Activated CD4-positive, alpha-beta T cell treated with anti-CD3 and anti-CD28 coated beads, Interleukin-2, amount 50 U/mL, for 48 hours (primary cell): ENCODE measurements at places on chromosomes 16 and 17.

DNA sequence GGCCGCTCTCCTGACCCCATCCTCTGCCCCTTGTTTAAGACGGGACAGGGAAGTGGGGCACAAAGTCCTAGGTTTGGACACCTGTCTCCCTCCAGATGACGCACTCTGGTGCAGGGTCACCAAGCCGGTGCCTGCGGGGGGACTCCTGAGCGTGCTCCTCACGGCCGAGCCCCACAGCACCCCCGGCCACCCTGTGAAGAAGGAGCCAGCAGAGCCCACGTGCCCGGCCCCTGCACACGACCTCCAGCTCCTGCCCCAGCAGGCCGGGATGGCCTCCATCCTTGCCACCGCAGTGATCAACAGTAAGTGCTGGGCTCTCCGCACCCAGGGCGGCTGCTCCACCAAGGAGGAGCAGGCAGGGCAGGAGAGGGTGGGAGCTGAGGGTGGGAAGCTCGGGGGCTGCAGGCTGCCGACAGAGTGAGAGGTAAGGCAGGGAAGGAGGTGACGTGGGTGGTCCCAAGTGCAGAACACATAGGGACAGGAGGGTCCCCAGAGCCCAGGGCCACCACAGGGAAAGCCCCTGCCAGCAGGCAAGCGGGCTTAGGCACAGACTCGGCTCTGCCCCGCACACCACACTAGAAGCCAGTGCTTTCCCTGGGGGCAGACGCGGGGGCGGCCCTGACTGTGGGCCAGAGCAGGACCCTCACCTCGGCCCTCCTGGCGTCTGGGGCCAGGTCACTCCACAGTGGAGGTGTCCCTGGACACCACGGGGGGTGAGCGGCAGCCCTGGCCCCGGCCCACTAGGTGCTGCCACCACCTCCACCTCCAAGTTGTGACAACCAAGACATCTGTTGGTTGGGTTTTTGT is 42.1 kb upstream of the ZC3H18 start:
- no peak for DNase-seq

DNA sequence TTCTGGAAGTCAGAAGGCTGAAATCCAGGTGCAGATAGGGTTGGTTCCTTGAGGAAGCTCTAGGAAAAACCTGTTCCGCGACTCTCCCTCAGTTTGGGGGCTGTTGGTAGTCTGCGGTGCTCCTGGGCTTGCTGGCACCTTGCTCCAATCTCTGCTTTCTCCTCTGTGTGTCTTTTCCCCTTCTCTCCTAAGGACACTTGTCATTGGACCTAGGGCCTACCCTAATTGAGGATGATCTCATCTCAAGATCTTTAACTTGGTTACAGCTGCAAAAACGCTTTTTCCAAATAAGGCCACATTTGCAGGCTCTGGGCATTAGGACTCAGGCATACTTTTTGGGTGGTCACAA is 12.9 kb upstream of the CACNG4 start:
- no peak for DNase-seq

DNA sequence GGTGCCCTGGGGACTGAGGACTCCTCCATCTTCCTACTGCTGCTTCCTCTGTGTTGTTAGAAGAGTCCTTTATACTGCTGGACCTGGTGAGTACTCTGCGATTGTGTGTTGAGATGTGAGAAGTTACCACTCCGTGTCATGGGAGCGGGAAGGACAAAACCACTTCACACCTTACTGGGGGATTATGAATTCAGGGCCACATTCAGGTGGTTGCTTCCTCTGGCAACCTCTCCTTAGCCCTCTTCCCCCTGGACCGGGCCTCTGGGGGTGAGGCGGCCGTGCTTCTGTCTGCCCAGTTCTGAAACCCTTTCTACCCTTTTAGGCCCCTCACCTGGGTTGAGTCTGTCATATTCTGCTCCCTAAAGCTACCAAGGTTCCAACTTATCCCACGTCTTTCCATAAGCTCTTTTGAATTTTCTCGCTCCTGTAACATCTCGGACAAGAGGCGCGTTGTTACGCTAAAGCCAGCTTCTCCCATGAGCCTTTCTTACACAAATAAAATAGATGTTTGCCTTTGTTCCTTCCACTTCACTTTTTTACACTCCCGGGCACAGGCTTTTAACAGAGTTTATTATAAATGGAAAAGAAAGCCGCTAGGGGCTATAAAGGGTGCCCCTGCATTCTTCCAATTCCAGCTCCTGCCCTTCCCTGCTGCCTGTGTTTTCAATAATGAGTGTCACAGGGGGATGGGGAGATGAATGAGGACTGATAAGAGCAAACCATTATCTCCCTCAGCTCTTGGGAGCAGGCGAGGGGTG is 20.7 kb upstream of the CDH13 start:
- no peak for DNase-seq

DNA sequence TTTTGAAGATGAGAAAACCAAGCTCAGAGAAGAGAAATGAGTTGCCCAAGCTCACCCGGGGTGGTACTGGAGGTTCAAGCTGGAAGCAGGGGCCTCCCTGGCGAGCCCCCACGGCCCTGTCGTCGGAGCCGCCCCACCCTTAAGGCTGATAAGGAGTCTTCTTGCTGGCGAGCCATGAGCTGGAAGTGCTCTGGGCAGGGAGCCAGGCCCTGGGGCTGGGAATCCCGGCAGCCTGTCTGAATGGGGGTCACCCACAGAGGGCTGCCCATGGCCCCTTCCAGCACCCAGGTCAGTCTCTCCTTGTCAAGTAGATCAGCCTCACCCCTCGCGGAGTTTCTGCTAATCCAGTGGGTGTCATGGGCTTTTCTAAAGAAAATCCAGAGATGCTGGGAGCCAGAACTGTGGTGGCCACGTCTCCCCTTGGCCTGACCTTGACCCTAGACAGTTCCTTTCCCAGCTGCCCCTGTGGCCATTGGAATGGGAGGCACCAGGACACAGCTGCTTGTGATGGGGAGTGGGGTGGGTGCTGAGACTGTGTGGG is 1.2 kb upstream of the P2RX1 start:
- DNase-seq, result no peak

- no peak for DNase-seq
These were observed 213.2 kb downstream of the C16orf78 start for GRCh38 chr16:49586466-49587450.

GRCh38 chr16:66026787-66027330 is 339.6 kb upstream of the CDH5 start:
- DNase-seq, result no peak

DNA sequence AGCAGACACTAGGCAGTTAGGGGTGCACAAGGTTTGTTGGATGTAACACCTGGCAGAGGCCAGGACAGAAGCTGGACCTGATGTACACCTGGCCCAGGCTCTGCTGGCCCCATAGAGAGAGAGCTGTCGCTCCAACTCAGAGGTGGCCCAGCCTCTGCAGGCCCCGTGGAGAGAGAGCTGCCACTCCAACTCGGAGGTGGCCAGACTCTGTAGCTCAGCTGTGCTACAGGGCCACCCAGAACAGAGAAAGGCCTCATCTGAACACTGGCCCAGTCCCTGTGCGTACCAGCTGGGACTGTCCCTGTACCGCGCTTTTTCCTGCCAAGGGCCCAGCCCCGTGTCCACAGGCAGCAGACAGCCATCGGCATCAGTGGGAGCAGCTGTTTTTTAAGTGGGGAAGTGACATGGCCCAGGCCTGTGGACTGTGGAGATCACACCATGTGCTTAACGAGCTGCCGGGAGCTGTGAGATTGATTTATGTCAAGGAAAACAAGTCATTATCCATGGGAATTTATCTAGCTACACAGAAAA is 176.4 kb upstream of the CHMP6 start:
- no peak for DNase-seq

DNA sequence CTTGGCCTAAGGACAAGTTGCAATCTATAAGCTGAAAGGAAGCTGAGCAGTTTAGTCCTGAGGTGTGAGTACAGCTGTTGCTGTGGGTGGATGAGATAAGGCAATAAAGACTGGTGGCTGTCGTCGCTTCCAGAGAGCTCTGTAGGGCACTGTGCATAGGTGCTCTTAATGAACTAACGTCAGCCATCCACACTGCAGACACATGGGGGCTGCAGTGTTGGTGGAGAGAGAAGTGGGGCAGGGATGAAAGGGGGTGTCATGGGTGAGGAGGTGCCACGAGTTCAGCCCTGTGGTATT is 139.9 kb upstream of the IRX3 start:
- no peak for DNase-seq

- DNase-seq, result peak; percentile 8
These were observed 34.4 kb downstream of the WWP2 start for GRCh38 chr16:69796285-69797118.

DNA sequence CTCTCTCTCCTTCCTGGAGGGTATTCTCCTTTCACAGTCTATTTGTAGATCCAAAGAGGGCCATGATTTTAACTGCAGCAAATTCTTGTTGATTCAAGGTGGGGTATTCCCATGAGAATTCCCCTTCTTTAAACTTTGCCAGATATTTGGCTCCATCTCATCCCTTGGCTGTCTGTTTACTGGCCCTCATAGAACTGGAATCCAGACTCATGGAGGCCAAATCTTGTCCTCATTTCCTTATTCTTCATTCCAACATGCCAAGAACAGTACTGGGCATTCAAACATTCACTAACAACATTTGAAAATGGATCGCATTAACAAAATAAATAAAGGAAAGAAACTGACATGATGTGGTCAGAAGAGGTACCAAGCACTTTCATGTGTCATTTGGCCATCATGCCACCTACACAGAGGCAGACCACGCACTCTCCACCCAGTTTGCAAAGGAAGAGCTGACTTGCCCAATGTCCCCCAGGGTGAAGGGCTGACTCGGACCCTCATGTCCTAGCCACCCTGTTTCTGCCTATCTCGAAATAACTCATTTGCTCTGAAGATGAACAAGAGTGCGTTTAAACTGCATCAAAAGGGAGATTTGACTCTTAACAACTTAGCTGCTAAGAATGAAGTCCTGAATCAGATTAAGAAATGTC is 23.1 kb upstream of the SLC35B1 start:
- no peak for DNase-seq

- DNase-seq, result no peak
These were observed 80.8 kb downstream of the OMG start for GRCh38 chr17:31216031-31216751.

GRCh38 chr17:71535321-71535720 is 585.5 kb upstream of the SOX9 start:
- DNase-seq, result no peak

DNA sequence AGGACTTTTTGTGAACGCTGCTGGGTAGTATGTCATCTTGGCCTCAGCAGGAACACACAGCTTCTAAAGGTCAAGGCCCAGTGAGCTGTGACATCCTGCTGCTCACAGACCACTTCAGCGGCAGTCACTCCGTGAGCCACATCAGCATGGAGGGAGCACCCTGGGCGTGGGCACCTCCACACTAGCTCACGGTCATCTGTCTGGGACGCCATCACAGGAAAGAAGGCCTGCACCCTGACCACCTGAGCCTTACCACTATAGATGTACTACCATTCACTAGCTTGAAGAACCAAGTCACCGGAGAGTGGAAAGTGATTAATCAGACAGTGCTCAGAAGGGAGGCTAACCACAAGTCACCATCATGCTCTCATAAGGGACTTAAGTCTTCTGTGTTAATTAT is 3.3 kb downstream of the AXIN1 start:
- no peak for DNase-seq

DNA sequence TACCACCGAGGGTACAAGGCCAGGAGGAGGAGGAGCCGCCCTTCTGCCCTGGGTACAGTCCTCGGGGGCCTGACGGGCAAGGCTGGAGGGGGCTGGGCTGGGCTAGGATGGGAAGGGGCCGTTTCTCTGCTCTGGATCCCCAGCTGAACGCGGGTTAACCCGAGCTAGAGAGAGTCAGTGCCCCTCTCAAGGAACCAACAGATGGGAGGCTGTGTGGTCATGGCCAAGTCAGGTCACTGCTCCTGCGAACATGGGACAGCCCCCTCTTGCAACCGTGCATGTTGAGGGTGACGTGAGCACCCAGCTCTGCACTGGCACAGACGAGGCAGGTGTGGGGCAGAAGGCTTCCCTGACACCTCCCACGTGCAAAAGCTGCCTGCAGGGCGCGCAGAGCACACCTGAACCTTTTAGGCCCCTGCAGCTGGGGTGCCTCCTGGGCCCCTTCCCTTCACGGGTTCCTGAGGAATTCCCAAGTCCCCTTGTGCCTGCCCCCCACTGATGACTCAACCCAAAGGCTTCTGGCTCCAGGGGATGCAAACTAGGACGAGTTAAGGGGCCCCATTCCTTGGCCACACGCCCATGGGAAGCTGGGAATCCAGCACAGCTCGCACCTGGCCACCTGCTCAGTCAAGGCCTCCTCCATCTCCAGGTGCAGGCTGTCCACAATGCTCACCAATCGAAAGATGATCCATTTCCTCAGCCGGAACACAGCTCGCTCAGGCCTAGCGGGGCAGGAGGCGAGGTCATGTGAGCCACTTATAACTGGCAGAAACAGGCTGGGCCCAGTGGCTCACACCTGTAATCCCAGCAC is 6.3 kb downstream of the MYBBP1A start:
- DNase-seq, result no peak

DNA sequence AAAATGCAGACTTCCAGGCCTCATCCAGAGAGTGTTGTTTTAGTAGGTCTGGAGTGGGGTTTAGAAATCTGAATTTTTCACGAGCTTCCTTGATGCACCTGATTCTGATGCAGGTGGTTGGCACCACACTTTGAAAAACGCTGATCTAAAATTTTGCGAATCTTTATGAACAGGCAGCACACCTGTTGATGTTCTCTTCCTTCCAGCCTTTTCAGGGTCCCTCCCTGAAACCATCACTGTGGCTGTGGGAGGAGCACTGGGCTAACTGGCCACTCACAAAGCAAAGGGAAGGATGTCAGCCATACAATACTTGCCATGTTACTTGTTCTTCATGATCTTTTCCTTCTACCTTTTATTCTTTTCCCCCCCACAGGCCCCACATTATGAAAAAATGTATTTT is 14.2 kb downstream of the LDAF1 start:
- DNase-seq, result no peak

- no peak for DNase-seq
These were observed 121.6 kb upstream of the HS3ST4 start for GRCh38 chr16:25570131-25570530.

DNA sequence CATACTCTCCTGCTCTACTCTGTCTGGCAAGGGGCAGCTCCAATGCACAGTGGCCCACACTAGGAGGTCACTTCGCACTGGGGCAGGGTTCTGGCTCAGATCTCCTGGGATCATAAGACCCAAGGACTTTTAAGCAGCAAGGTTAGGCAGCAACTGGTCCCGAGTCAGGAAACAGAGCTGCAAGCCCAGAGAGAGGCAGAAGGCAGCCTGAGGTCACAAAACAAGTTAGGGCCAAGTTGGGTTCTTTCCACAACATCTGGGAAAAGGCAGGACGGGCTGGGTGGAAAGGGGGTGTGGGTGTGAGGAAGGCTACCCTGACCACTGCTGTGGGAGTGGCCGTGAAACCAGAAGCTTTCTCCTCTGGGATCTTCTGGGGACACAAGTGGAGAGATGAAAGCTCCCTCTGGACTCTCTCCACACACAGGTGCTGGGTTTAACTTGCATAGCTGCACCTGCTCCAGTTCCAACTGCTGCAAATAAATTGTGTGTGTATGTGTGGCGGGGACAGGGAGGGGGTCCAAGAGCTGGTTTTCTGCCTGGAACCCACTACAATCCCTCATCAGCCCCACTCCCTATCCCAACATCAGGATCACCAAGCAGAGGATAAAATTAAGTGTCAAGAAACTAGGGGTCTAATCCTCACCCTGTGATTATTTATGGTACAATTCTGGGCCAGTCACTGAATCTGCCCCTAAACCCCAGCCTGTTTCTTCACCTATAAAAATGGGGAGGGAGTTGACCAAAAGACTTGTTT is 8.0 kb upstream of the TSPOAP1 start:
- peak; percentile 52 for DNase-seq
